ENCODE measurements at places on chromosomes 7 and 10.

DNA sequence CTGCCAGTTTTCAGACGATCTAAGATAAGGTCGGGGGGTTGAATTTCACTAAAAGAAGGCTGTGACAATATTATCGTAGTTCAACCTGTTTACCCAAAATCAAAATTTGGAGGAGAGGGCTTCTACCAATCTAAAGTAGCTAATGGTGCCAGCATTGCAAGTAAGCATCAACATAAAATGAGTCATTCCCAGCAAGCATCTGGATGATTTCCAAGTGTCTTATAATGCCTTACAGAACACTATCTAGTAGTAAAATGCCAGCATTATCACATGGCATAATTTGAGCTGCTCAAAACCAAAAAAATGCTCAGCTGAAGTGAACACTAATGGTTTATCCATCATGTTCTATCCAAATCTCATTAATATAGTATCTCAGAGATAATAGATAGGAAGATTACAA, 1193.9 kb downstream of the DNAJB9 start:
- no peak for DNase-seq

- no peak for DNase-seq
These were observed 33.1 kb downstream of the GSTO2 start for GRCh38 chr10:104301907-104302690.

DNA sequence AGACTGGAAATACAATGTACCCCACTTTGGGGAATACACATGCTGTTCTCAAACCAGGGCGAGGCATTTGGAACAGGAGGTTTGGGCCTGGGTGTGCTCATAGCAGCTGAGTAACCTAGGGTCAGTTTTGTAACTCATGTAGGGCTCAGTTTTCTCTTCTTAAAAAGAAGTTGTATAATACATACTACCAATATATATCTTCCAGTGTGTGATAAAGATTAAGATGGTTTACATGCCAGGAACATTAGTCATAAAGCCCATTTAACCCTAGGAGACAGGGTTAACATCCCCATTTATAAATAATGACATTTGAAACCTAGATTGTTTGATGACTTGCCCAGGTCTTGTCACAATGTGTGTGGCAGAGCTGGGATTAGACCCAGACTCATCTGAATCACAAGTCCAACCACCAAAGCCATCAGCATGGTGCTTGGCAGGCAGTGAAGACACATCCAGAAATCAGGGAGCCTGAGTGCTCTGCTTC, 6.0 kb downstream of the AKR1B10 start:
- DNase-seq = no peak

- DNase-seq = no peak
These were observed 8.0 kb downstream of the HNRNPA2B1 start for GRCh38 chr7:26192485-26193087.

- DNase-seq = no peak
These were observed 41.0 kb downstream of the ZEB1 start for GRCh38 chr10:31359979-31360378.

All from stimulated activated naive B cell treated with anti-CD40 and anti-IgM and Interleukin-4, amounts not matched to agents 10 μg/mL and 1 μg/mL and 100 μg/mL, for 72 hours (primary cell).